ENCODE measurements at places on chromosomes 11 and 22.

GRCh38 chr11:17378655-17379054, 9.8 kb downstream of the KCNJ11 start:
- no peak for DNase-seq

DNA sequence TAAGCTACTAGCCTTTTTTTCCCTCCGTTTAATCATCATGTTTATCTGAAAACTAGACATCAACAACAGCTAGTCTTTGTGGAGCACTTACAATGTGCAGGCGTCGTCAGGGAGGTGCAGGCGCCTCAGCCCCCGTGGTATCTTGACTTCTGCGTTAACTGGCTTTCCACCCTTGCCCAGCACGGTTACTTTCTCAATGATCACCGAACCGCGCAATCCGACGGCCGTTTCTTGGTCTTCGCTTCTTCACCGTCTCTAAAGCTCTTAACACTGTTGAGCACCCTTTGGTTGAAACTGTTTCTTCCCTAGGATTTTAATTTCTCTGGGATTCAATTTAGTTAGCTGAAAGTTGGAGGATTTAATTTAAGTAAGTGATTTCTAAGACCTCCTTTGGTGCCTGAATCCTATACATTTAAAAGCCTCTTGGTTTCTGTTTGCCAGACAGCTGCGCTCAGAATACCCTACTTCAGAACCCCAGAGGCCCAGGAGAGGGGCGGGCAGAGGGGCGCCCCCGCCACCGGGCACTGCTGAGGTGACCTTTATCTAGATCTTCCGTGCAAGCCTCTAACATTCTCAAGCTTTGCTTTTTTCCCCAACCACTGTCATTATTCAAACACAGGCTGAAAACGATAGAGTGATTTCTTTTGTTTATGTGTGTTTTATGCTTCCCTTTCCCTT, 18.0 kb upstream of the TMEM218 start:
- DNase-seq: no peak

GRCh38 chr11:45896422-45896984, 10.6 kb downstream of the FREY1 start:
- DNase-seq: no peak

- DNase-seq: no peak
Observed at GRCh38 chr11:83542861-83543260, 256.7 kb upstream of the CCDC90B start.

- peak; percentile 14 for DNase-seq
Observed at GRCh38 chr11:32374261-32374711, 61.1 kb downstream of the WT1 start.

DNA sequence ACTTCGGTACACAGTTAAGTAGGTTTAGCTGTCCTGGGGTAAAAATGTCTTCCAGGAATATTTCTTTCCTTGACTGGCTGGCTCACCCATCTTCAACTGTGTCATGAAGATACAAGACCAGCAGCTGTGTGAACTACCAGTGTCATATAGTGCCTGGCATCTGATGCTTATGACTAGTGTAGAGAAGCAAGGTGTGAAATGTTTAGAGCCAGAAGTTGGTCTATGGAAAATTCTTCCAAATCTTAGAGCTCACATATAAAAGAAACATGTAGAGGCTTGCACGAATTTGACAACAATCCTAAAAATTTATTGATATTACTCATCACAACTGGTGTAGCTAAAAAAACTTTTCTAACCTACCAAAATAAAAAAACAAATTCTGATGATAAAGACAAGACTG, 54.4 kb downstream of the ARL14EP start:
- DNase-seq: no peak

- DNase-seq: no peak
Observed at GRCh38 chr22:32696089-32696488, 105.4 kb upstream of the TIMP3 start.

DNA sequence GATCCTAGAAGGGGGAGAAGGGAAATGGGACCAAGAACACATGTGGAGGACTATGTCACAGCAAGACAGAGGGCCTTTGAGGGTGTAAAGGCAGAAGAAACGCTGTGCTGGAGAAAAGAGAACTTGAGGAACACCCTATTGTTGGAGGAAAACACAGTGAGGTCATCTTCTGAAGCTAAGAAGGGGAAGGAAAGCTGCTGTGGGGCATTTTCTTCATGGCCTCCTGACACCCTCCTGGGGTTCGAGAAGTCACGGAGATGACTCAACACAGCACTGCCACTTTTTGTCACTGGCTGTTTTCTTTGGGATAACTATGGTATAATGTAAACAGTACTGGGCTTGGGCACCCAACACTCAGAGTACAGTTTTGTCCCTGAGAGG, 492.6 kb upstream of the CADM1 start:
- no peak for DNase-seq

DNA sequence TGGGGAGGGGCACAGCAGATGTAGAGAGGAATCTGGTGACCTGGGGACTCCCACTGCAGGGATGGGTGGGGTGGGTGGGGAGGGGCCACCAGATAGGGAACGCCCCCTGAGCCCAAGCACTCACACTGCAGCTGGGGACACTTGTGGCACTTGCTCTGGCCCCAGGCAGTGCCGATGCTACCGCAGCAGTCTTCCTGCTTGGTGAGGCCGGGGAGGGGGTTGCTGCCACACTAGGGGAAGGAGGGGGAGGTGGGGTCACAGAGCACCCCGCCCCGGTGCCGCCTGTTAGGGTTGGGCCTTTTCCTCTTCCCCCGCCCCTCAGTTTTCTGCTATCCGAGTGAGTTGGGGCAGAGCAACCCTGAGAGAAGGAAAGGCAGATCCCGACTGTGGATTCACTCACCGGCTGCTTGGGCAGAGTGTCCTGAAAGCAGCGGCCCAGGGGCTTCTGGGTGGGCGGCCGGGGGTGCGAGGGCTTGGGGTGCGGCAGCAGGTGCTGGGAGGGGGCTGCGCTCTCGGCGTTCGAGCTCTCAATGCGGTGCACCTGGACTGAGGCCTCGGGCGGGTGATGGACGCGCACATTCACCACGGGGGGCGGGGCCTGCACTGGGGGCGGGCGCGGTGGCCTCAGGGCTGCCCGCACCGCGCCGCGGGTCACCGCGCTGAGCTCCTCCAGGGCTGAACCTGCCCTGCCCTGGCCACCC, 4.7 kb downstream of the LTBP3 start:
- no peak for DNase-seq

- no peak for DNase-seq
Observed at GRCh38 chr22:21451545-21452520, 15.4 kb upstream of the TMEM191C start.

GRCh38 chr11:561148-562003, 606 bp downstream of the RASSF7 start:
- DNase-seq: no peak

DNA sequence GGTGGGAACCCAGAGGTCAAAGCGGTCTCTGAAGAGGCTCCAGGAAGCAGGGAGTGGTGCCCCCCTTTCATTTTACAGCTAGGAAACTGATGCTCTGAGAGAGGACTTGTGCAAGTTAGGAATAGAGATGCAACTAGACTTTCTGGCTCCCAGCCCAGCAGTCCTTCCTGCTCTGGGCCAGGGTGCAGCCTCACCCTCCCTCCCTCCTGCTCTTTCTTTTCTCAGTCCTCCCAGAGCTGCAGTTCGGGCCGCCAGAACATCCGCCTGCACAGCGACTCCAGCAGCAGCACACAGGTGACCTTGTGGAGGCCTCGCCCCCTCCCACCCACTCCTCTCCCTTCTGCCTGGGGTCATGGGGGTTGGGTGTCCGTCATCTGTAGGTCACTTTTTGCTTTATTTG, 51.5 kb downstream of the LHFPL7 start:
- DNase-seq: no peak

DNA sequence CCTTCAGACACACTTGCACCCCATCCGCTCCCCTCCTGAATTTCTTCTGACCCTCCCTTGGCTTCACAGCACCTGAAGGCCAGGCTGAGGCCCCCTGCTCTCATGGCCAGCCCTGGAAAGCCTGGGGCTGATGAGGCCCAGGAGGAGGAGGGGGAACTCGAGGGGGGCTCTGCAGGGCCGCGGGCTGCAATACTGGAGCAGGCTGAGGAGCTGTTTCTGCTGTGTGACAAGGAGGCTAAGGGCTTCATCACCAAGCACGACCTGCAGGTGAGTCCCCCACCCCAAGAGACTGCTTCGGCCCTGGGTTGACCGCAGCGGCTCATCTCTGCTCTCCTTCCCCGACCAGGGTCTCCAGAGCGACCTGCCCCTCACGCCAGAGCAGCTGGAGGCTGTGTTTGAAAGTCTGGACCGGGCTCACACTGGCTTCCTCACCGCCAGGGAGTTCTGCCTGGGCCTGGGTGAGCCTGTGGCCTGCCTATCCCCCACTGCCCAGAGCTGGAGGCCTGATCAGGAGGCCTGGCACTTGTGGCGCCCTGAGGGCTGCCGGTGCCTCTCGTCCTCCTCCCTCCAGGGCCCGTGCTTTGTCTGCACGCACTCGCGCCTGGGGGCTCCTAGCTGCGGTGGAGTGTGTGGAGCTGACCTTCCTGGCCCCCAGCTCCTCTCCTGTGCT, 922 bp downstream of the CRACR2B start:
- DNase-seq: no peak

Measured in GM18507 (cell line).